ENCODE measurements at places on chromosomes 5 and 9.

DNA sequence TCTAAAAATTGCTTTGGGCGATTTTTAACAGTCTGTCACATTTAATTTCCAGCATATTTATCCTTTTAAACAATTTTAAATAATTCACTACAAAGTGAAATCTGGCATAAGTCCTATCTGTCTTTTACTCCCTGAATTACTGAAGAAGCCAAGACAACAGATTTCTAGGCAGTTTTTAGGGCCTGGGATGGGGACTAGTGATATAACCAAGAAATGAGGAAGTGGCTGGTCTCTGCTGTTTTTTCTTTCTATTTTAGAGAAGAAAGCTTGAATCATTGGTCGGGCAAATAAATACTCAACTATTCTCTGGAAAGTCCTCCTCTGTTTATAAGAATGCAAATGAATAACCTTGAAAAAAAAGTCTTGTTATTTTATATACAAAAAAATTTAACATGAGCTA lies 79.7 kb upstream of the SSBP2 start:
- no peak for DNase-seq

GRCh38 chr9:92730897-92731296 lies 33.7 kb downstream of the BICD2 start:
- DNase-seq = no peak

- DNase-seq = no peak
Measured at GRCh38 chr5:65059681-65060598, 291.2 kb downstream of the CWC27 start.

- DNase-seq = no peak
Measured at GRCh38 chr9:29322240-29322639, 1749.0 kb upstream of the C9orf72 start.

DNA sequence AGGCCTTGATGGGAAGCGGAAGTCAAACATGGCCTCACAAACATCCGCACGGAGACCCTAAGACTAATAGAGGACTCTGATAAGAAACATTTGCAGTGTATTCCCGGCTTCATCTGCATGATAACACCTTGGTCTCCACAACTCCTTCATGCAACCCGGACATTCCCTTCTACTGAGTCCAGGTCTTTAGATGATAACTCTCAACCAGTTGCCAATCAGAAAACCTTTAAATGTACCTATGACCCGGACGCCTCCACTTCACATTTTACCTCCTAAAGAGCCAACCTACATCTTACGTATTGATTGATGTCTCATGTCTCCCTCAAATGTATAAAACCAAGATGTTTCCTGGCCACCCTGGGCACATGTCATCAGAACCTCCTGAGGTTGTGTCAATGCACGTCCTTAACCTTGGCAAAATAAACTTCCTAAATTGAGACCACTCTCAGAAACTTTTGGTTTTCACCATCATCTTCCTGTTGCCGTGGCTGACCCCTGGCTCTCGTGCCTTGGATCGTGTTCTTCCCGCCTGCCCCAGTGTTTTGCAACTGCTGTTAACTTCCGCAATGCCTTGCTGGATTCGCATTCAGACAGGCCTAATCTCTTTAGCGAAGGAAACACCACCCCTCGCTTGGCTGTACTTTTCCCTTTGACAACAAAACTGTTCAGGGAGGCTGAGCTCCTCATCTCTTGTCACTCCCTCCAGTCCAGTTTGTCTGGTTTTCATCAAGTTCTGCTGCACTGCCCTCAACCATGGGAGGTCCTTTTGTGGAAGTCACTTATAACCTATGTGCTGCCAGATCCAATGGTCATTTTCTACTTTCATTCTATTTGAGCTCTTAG lies 1.1 kb upstream of the DAP start:
- DNase-seq = peak; percentile 45

- DNase-seq = no peak
Measured at GRCh38 chr5:81787474-81788242, 36.8 kb upstream of the SSBP2 start.

- no peak for DNase-seq
Measured at GRCh38 chr9:130766927-130767307, 68.1 kb upstream of the ABL1 start.

GRCh38 chr5:65255294-65255693 lies 226.4 kb downstream of the ADAMTS6 start:
- DNase-seq = no peak

- DNase-seq = no peak
Measured at GRCh38 chr9:72924154-72924790, 28.6 kb downstream of the ALDH1A1 start.

DNA sequence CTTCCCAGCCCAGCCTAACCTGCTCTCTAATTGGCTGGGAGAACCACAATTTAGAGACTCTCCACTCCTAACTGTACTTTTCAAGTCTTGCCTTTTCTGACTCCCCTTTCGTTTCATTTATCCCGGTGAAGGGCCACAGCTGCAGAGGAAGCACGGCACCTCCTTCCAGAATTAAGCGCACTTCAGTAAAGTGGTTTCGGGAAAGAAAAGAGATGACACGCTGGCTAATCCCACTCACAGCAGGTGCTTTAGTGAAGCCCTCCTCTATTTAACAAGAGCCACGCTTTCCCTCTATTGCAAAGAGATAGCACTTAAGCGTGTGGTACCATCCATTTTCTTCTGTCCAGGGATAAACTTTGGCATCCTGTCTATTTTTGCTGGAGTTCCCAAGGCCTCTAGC lies 4.8 kb downstream of the DNAH5 start:
- DNase-seq = no peak

GRCh38 chr5:173477345-173478040 lies 139.0 kb downstream of the BOD1 start:
- no peak for DNase-seq

- DNase-seq = no peak
Measured at GRCh38 chr5:121695307-121695706, 156.4 kb upstream of the FTMT start.

- no peak for DNase-seq
Measured at GRCh38 chr5:146561711-146562110, 45.7 kb upstream of the GPR151 start.

DNA sequence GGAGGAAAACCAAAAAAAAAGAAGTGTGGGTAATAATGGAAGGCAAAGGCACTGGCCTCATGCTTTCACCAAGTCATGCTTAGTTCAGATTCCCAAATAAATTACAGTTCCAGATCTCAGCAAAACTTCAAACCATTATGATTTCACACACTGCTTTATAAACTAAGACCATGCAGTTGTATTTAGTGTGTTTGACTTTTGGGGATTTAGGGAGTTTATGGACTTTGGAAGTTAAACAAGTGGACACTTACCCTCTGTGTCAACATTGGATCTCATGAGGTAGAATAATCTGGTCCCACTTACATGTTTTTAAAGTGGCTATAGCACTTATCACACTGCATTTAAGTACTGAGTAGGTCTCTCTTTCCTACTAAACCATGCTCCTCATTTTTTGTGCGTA lies 3.7 kb downstream of the DNAJC25 start:
- no peak for DNase-seq

DNA sequence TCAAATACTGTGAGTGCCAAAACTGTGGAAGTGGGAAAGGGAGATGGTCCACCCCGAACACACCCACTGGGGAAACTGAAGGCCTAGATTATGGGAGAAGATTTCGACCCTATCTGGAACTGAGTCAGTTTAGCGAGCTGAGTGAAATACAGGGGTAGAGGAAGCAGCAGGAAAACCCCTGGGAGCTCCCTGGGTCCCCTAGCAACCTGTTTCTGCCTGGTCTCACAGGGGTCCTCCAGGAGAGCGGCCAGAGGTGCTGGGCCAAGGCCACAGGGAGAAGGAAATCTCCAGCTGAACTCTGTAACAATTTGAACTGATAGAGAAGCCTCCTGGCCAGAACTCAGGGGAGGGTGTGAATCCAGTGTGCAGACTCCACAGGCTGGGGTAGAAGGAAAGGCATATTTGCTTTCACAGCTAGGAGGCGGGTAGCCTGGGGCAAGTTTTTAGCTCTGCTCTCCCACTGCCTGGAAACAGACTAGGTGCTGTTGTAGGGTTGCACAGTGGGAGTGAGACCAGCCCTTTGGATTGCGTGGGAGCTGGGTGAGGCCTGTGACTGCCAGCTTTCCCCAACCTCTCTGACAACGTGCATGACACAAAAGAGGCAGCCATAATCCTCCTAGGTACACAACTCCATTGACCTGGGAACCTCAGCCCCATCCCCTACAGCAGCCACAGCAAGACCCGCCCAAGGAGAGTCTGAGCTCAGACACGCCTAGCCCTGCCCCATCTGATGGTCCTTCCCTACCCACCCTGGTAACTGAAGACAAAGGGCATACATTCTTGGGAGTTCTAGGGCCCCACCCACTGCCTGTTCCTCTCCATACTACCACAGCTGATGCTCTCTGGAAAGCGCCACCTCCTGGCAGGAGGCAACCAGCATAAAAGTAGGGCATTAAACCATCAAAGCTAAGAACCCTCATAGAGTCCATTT lies 78.8 kb upstream of the GPBP1 start:
- DNase-seq = no peak

- no peak for DNase-seq
Measured at GRCh38 chr9:87324613-87325194, 173.0 kb upstream of the DAPK1 start.

GRCh38 chr9:130860458-130861316 lies 25.6 kb downstream of the ABL1 start:
- peak; percentile 87 for DNase-seq

DNA sequence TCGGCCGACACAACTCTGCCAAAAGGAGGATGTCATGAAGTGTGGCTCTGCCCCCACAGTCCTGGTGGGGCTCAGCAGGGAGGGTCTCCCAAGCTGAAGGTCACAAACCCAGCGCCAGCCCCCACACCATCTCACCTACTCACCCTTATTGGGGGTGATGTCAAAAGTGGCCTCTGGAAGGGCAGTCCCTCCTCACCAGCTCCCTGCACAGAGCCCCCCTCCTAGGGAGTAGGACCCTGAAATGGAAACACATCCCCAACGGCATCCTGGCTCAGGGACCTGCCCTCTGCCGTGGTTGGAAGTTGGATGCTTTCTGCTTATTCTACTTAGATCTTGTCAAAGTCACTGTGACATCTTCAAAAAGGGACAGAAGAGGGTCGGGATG lies 89.5 kb downstream of the NSUN2 start:
- no peak for DNase-seq

GRCh38 chr9:120735415-120736126 lies 21.3 kb upstream of the MEGF9 start:
- DNase-seq = no peak

DNA sequence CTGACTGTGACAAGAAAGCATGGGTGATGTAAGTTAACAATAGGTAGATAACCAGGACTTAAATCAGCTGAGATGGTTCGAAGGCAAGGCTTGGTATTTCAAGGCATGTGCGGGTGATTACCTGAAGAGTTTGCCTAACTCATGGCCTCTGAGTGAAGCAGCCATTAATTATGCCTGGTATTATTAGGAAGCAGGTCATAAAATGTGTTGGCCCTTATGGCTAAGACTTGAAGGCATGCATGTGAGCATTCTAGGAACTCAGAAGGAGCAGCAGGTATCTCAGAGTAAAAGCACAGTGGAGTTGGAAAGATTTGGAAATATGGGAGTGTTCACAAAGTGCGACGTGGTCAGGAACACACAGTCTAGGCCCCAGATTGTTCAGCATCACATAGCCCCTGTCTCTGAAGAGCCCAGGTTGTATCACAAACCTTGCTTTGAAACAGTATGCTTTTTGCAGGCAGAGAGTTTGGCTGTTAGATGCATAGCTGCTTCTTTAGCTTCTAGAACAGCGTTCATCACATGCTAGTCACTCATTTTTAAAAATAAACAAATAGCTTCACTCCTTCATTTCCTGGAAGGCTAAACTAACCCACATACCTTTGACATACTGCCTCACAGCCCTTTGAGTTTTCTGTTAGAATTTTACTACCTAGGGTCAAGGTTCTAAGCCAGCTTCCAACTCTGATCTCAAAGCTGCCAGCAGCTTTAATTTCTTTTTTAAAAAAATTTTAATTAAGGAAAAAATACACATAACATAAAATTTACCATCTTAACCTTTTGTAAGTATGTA lies 2.1 kb downstream of the HEXB start:
- DNase-seq = no peak

DNA sequence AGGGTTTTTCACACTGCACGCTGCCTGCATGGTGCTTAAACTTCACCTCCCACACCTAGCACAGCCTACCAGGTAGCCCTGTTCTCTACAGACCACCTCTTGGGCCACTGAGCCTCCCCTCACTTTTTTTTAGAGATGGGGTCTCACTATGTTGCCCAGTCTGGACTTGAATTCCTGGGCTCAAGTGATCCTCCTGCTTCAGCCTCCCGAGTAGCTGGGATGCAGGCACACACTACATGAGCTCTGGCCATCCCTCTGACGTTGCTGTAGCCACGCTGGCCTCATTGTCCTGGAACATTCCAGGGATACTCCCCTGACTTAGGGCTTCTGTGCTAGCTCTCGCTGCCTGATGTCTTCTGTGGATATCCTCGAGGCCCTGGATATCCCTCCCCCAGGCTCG lies 7.2 kb upstream of the CACFD1 start:
- no peak for DNase-seq

DNA sequence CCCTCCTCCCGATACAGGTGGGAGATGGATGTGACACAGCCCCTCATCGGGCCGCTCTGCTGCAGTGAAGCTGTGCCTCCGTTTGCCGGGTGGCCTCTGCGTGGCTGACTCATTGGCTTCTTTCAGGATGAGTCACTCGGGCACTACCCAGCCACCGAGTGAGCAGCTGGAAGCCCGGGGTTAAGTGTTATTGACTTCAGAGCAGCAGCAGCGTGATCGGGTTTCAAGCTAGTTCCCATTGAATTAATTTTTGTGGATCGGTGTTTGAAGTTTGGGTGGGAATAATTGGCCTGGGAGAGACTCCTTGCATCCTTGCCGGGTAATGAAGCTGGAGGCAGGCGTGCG lies 266.4 kb upstream of the IRX4 start:
- no peak for DNase-seq

DNA sequence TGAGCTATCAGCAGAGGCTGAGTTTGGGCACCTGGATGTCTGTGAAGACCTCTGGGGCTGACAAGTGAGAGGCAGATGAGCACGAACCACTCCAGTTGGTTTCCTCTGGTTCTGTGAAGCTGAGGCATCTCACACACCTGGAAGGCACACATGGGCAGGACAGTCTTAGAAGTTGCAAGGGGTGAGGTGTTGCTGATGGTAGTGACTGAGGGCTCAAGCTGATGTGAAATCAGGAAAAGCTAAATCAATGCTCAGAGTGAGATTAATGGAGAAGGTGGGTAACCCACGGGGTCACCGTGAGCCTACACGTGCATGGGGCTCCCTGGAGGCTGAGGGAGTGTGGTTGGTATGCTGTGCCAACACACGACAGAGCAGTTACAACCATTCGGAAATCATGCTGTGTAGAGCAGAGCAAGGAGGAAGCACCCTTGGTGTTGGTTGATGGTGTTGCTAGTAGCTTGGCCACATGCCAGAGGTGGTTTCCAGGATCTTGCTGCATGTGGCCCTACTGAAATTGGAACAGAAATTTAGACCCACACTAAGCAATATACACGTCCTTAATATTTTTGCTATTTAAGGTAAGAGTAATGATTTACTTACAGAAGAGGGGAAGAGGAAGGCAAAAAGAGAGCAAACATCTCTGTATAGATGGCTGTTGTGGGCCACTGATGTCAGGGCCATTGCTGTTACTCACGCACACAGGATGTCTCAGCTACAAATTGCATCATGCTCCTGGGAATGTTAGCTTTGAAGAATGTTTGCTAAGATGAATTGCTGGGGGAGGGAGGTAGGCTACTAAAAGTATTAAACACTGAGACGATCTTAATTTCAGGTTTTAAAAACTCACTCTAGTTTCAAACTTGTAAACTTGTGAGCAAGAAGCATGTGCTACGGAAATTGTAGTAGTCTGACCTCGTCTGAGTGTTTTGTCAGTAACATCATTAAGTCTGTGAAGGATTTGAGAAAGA lies 170.5 kb downstream of the ARHGEF28 start:
- DNase-seq = peak; percentile 53

- DNase-seq = no peak
Measured at GRCh38 chr9:15416880-15417279, 5.8 kb upstream of the SNAPC3 start.

- no peak for DNase-seq
Measured at GRCh38 chr9:1100201-1100600, 50.0 kb downstream of the DMRT2 start.
